Fibroblast of skin of right biceps (primary cell): ENCODE measurements at places on chromosomes 11 and 22.

GRCh38 chr11:108975641-108976071, 310.8 kb downstream of the DDX10 start:
- no peak for DNase-seq

DNA sequence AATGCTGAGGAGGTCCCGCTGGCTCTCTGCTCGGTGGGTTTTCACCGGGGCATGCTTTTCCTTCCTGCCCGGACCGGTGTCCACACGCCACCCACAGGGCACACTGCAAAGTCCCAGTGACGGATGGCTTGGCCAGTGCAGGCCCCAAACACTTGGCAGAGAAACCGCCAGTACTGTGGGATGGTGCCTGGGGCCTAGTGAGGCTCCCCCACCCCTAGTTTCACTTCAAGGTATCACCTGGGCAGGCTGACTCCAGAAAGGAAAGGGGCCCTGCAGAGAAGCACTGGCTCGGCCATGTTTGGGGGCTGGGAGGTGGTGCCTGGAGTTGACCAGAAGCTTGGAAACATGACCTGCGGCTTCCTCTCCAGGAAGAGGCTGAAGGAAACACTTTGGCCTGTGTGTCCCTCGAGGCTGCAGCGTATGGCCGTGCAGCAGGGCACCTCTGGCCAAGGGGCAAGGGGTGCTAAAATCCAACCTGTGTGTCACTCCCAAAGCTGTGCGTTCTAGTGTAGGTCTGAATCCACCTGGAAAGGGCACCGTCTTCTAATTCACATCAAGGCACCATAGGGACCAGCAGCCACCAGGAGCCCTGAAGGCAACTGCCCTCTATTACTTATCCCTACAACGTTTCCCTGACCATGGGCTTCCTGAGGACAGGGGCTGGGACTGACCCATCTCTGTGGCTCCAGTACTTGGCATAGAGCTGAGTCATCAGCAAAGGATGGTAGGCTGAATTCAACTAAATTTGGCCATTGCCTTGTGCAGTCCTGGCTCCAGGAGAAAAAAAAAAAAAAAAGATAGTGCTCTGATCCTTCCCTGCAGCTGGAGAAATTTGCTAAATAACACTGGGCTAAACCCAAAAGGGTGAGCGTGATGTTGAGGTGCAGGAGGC, 22.6 kb downstream of the TPBGL start:
- DNase-seq, result no peak

- DNase-seq, result no peak
These were observed 18.2 kb downstream of the DAGLA start for GRCh38 chr11:61698173-61698948.

DNA sequence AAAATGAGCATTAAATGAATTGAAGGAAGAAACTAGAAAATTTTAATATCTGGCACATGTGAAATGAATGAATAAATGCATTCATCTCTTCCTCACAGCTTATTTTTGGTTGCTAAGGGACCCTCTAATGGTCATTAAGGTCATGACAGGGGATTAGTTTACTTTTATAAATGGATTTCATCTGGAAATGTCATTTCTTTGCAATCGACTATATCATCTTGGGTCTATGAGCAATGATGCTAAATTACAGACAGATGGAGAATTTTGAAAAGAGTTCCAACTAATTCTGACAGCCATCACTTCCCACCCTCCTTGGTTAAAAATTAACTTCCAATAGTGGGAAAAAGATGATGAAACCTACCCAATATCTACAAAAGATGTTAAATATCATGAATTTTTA, 98.0 kb downstream of the KIF18A start:
- peak; percentile 32 for DNase-seq

- no peak for DNase-seq
These were observed 10.9 kb downstream of the MTCH2 start for GRCh38 chr11:47631473-47631872.

- no peak for DNase-seq
These were observed 201.6 kb upstream of the B3GAT1 start for GRCh38 chr11:134613646-134614045.

DNA sequence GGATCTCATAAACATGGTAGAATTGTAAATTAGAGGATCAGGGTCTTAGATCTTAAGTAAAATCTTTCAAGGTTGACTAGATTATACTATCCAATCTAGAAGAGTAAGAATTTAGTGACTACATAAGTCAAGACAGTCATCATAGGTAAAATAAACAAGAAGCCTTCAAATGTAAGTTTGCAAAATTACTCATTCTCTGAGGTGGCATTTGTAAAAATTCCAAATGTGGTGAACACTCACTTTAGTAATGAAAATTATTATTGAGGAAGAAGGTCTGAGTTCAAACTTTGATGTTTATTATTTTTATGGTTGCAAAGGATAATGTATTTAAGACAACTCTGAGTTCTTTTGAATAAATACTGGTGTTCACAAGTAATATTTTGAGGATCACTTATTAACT, 4.6 kb downstream of the HYLS1 start:
- DNase-seq, result peak; percentile 64
